ENCODE measurements at places on chromosomes 12 and 14.

DNA sequence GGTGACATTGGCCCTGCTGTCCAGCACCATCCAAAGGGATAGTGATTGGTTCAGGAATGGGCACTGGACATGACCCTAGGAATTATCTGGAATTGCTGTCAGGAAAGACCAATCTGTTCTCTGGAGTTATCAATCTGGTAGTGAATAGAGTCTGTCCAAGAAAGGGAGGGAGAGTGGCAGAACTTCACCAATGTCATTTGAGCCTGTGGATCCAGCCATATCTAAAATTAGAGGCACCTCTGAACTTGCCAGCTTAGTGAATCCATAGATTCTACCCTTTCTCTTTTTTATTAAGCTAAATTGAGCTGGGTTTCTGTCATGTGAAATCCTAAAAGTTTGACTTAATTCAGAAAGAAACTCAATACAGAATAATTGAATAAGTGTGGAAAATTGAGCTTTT lies 93.9 kb downstream of the NKX2-1 start:
- no peak for DNase-seq

GRCh38 chr12:115611477-115611876 lies 666.0 kb downstream of the MED13L start:
- no peak for DNase-seq

- DNase-seq = no peak
Measured at GRCh38 chr14:33359288-33359881, 420.7 kb downstream of the NPAS3 start.

- no peak for DNase-seq
Measured at GRCh38 chr12:69704357-69704756, 5.3 kb upstream of the BEST3 start.

GRCh38 chr12:92147491-92147890 lies 1.8 kb upstream of the BTG1 start:
- no peak for DNase-seq
